Head of caudate nucleus (tissue), 42 donors: ENCODE measurements at places on chromosomes 1 and 21.
A peak's percentile ranks its signal among the peaks of the same experiment; 100 is the strongest.

DNA sequence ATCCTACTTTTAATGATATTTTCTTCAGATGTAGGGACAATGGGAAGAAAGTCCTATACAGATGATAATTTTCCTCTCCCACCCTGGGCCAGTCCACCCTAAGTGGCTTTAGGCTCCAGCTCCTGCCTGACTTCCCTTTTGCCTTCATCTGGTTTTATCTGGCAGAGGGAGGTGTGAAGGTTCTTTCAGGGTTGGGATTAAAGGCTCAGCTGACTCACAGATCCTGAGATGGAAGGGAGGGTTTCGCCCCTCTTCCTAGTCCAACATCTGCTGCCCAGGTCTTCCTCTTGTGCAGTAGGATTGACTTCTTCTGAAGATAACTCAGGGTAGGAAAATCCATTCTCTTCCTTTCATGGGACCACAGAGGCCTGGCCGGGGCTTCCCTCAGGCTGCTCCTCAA, 362.4 kb upstream of the KAZN start:
- no peak for DNase-seq

DNA sequence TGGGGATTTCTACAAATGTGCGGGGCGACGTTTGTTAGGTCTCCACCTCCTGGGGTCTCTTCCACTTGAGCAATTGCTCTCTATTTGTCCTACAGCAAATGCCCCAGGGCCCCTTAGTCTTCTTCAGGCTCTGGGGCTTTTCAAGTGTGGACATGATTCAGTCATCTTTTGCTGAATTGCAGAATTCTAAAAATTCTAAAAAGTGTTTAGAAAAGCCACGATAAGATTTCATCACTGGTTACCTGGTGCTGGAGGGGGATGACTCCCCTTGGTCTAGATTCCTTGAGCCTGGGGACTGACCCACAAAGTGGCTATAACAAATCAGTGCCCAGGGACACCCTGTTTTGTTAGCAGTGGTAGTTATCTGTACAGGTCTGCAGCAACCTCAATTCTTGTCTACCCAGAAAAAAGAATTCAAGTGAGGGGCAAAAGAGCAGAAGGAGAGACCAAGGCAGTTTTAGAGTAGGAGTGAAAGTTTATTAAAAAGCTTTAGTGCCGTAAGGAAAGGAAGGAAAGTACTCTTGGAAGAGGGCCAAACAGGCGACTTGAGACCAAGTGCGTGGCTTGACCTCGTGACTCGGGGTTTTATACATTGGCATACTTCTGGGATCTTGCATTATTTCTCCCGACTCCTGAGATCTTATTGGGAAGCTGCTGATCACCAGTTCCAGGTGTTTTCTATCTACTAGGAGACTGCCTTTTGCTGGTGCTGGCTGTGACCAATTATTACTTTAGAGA, 25.2 kb downstream of the PROK1 start:
- no peak for DNase-seq

GRCh38 chr21:35257413-35257812, 208.3 kb upstream of the RUNX1 start:
- no peak for DNase-seq

GRCh38 chr1:162823231-162823630, 32.7 kb downstream of the HSD17B7 start:
- DNase-seq = no peak

- DNase-seq = no peak
Measured at GRCh38 chr1:5273280-5274003, 619.0 kb downstream of the AJAP1 start.

DNA sequence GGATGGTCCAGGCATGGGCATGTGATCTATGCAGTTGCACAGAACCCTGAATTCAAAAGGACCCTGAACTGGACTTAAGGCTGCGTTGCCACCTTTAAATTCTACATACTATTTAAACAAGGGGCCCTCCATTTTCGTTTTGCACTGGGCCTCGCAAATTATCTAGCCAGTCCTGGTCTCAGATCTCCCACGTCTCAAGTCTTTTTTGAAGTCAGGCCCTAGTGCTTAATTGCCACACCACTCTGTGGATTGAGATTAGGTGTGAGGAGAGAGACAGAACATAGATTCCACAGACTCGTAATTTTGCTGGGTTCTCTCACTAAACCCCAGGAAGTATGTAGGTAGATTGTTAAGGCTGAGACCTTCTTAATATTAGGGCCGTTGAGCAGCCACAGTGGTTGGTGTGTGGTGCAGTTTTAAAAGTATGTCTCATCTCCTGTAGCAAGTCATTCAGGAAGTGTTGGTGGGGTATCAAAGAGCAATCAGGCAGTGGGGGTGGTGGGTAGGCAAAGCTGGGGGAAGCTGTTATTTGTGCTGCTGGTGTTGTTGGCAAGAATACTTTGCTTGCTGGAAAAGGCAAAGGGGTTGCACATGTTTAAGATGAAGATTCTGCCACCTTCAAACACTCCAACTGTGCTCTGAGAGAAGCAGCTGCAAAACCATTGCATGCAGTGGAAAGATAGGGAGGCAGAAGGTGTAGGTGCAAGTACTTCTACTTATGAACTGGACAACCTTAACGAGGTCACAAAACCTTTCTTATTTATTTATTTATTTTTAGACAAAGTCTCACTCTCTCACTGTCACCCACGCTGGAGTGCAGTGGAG, 11.2 kb downstream of the CD84 start:
- DNase-seq = no peak

GRCh38 chr1:67838180-67838910, 5.1 kb upstream of the GNG12 start:
- DNase-seq = no peak

GRCh38 chr21:28253338-28253737, 739.3 kb downstream of the LTN1 start:
- DNase-seq = no peak

DNA sequence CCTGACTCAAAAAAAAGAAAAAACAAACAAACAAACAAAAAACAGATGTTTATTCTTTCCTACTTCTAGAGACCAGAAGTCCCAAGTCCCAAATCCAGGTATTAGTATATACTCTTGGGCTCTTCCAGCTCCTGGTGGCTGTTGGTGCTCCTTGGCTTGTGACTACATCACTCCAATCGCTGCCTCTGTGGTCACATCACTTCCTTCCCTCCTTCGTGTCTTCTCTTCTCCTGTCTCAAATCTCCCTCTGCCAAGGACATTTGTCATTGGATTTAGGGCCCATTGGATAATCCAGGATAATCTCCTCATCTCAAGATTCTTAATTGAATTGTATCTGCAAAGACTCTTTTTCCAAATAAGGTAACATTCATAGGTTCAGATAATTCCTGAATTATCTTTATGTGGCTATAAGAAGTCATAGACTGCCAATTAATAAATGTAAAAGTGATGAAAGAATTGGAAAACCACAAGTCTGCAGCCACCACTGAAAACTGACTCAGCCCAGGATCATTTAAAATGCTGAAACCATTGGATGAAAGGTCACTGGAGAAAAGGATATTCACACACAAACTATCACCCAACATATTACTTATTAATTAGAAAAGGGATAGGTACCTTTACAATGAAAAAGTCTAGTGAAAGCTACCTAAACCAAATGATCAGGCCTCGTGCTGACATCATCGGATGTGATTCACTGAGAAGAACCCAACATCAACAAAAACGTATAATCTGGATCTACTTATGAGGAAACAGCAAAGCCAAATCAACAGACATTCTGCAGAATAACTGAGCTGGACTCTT, 67.1 kb downstream of the ZNF281 start:
- DNase-seq = no peak

DNA sequence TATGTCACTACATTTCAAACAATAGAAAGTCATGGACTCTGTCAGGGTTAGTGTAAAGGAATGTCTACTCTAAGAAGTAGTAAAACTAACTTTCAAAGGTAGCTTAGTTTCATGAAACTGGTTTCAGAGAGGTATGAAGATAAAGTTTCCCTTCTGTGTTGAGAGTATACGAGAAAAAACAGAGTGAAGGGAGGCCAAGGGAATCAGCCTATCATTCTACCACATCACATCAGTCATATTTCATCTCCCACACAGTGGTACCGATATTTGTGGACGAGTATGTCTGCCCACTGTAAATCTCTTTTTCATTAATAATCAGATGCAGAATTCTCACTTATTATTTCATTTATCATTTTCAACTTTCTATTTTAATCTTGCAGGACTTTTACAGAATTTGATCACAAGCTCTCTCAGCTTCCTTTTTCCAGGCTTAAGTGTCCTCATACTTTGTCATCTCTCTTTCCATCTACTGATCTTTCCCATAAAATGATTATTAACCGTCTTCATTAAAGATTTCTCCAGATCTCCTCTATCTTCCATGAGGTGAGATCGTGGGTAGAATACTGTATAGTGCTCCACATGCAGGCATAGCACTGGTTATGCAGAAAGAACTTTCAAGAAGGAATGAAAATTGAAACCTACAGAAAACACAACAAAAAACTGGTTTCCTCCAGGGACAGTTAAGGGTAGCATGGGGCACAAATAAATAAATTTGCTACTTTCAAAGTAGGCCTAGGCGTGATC, 11.5 kb upstream of the IFI16 start:
- DNase-seq = no peak

GRCh38 chr1:24999906-25000305, 69.8 kb upstream of the RUNX3 start:
- no peak for DNase-seq

- peak; percentile 91 for DNase-seq
Measured at GRCh38 chr1:156725683-156726280, 2.5 kb upstream of the METTL25B start.

- no peak for DNase-seq
Measured at GRCh38 chr1:5415606-5416005, 576.6 kb downstream of the NPHP4 start.

DNA sequence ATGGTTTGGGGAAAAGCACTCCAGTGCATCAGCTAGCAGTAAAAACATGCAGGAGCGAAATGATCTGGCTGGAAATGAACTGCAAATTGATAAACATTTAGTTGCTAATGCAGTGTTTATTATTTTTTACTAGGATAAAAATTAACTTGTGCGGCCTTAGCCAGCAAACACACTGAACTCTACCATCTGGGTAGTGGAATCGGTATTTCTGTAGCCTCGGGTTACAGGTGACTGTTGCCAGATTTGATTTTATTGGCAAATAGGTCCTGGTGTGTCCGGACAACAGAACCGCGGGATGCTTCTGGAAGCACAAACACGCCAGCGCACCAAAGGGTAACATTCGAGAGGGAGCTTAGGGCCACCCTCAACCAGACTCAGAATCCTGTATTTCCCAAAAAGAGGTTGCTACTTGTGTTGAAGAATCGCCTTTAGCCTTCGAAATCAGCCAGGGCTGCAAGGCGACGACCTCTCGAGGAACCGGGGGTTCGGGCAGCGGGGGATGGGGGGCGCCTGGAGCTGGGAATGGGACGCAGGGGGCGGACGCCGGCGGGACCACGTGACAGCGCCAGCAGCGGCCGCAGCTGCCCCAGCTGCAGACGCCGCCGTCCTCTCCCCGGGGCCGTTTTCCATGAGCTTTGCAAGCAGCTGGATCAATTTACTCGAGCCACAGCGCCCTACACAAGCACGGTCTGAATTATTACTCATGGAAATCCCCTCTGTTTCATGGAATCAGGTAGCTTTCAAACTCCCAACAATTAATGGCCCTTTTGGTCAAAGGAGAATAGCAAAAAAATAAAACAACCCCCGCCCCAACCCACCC, 158.8 kb downstream of the TOMM20 start:
- DNase-seq = peak; percentile 77

GRCh38 chr1:23618586-23619083, 59.3 kb upstream of the ID3 start:
- no peak for DNase-seq

- DNase-seq = peak; percentile 5
Measured at GRCh38 chr21:45533361-45533845, 8.8 kb downstream of the SLC19A1 start.

GRCh38 chr1:185139246-185139645, 17.5 kb downstream of the TRMT1L start:
- DNase-seq = no peak

GRCh38 chr1:159071970-159072582, 4.5 kb downstream of the AIM2 start:
- peak; percentile 21 for DNase-seq

- no peak for DNase-seq
Measured at GRCh38 chr1:103517380-103518047, 8.0 kb upstream of the RNPC3 start.
